ENCODE measurements at places on chromosomes 5 and 9.

- no peak for DNase-seq
These were observed 18.3 kb downstream of the DOCK2 start for GRCh38 chr5:169655353-169655752.

DNA sequence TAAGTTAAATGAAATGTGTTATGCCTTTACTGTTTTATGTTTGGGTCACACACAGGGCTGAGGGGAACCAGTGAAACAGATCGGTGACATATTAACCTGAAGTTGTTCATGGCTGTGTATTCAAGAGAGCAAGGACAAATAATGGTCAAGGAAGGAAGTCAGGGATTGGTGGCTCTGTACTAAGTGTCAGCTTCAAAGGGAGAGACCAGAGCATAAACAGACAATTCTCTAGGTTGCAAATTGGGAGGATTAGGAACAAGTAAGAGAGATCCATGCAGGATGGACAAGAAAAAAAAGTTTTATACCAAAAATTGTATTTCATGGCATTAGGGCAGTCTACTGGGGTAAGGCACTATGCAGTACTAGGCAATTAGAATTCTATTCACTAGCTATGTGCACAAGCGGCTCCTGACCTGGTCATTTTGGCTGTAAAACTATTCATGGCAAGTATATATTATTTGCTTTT is 156.3 kb downstream of the PLPPR1 start:
- DNase-seq, result no peak

DNA sequence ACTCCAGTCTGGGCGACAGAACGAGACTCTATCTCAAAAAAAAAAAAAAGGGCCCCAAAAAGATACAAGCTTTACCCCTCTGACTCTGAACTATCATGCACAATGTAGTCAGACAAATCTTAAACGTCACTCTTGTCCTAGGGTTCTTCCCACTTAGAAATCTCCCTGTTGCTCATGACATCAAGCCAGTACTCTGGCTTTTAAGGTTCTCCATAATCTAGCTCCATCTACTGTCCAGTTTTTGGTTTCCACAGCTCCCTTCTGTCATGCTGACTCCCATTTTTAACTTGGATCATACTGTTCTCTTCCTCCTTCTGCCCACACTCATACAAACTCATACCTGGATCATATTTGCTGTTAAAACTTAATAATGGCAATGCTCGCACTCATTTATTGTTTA is 156.7 kb upstream of the TLX3 start:
- DNase-seq, result no peak

GRCh38 chr5:16505140-16505891 is 39.7 kb upstream of the ZNF622 start:
- DNase-seq, result no peak

GRCh38 chr5:155508673-155509072 is 495.1 kb downstream of the KIF4B start:
- DNase-seq, result no peak

DNA sequence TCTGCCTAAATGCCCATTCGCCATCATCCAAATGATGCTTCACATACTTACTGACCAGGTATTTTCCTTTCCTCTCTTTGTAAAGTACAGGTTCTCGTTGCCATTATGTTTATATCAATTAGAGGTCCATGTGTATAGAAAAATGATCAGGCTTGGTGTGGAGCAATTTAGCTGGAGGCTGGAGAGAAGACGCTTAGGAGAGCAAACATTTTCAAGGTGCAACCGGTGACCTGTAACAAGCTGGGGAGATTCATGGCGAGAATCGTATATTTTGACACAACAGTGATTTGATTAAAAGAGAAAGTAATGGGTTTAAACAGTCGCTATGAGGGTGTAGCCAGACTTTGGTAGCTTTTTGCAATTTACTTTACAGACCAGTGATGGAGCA is 170.9 kb upstream of the TBCA start:
- no peak for DNase-seq

DNA sequence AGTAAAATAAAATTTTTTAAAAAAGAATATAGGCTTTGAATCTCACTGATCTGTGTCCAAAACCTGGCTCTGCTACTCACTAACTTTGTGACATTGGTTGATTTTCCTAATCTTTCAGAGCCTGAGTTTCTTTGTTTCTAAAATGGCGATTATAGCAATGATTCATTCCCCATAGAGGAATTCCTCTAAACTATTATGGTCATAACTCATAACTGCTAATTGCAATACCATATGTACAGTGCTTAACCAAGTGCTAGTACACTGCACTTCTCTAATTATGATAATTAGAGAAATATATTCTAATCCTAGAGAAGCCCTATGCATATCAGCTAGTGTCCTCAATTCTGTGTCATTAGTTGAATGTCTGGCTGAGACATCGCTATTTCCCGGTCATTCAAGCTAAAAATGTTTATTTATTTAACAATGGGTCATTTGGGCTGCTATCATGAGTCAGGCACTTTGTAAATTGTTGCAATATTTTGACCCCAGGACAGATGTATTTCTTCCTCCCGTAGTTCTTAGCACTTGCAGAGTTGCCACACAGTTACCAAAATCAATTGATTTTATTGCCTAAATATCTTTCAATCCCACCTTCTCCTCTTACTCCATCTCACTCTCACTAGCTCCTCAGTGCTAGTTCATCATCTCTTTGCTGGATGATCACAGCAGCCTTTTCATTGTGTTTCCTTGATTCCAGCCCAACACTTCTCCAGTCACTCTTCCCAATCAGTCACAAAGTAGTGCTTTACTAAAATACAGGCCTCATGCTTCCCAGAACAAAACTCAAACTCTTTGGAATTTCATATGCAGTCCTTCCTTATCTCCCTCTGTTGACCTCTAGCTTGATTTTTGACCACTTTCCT is 200.9 kb upstream of the PAPPA start:
- no peak for DNase-seq

GRCh38 chr5:138706655-138707480 is 46.4 kb upstream of the CTNNA1 start:
- DNase-seq, result no peak

DNA sequence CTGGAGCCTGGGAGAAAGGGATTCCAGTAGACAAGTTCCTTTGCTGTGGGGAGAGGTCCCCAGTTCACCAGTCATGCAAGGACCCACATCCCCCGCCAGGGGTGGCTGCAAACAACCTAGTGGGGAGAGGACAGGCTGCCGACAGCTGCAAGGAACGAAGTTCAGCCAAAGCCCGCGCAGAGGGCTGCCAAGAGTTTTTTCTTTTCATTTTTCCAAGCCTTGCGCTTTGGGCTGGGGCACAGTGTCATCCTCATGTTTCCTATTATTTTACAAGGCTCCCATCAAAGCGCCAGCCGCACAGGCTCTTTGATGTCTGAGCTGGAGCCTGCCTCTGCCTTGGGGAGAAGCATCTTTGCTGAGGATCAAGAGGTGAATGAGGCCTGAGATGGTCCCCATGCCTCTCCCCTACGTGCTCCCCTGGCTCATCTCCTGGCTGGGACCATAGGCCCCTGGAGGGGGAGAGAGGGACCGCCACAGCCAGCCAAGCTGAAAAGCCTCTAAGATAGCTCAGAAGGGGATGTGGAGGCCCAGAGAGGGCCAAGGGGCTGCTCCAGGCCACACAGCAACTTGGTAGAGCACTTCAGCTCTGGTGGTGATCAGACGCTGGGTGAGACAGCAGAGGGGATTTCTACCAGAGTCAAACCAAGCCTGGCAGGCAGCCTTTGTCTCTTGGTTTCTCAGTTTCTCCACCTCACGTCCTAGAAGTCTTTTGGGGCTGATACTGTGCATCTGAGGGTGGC is 50.4 kb upstream of the SYNPO start:
- no peak for DNase-seq

DNA sequence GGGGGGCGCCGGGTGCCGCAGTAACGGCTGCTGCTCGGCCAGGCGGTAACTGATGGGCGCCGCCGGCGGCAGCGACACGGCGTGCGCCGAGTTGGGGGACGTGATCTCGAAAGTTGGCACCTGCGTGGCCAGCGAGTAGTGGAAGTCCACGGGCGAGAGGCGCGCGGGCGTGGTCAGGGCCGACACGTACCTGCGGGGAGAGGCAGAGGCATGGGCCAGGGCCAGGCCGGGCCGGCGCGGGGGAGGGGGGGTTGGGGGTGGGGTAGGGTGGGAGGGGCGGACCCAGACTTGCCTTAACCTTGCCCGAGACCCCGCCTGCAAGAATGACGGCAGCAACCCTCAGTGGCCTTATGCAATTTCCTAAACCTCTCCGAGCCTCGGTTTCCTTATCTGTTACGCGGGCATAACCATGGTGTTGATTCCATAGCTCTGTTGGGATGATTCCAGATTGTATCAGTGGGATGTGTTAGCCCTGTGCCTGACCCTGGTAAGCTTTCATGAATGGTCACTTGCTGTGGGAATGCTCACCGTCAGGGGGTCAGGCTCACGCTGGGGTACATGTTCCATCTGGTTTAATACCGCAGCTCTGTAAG is 53.0 kb downstream of the PSD2 start:
- no peak for DNase-seq

GRCh38 chr5:164735334-164735733 is 1229.9 kb downstream of the MAT2B start:
- no peak for DNase-seq

DNA sequence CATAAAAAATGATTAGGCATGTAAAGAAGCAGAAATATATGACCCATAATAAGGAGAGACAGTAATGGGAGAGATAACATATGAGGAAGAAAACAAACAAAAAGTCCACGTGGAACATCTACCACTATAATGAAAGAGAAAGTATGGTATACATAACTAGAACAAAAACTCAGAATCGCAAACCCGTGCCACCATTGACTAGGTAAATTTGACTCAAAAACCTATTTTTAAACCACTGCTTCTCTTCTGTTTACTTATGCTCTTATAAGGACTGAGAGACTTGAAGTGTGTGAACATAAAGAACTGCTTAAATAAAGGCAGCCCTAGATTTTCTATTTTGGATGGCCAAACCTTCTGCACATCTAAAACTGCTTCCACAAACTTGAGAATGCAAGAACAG is 330.7 kb downstream of the CAAP1 start:
- no peak for DNase-seq

GRCh38 chr5:150562832-150563231 is 54.9 kb downstream of the NDST1 start:
- no peak for DNase-seq

DNA sequence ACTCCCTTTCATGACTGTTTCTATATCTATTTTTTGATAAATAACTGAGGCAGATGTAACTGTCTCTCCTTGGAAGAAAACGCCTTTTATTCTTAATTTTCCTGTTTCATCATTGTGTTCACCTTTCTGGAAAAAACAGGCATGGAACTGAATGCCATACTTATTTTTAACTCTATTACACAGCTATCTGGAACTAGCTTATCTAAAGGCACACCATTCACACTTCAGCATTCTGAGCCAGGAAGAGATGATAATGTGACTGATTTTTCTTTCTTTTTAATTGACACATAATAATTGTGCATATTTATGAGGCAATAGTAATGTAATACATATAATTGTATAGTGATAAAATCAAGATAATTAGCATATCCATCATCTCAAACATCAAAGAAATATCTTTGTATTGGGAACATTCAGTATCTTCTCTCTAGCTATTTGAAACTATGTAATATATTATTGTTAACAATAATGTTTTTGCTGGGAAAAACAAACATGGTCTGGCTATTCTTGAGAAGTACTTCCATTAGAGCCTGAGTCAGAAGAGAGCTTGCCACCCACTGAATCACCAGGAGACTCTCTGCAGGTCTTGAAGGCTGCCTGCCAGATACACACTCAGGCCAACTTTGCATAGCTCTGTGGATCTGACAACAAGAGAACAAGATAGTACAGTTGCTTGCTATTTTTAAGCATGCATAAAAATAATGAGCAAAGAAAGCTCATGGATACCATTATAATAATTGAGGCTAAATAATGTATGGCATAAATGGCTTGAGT is 501.0 kb upstream of the EDIL3 start:
- no peak for DNase-seq

- DNase-seq, result no peak
These were observed 482.7 kb upstream of the CD180 start for GRCh38 chr5:67679184-67679841.

DNA sequence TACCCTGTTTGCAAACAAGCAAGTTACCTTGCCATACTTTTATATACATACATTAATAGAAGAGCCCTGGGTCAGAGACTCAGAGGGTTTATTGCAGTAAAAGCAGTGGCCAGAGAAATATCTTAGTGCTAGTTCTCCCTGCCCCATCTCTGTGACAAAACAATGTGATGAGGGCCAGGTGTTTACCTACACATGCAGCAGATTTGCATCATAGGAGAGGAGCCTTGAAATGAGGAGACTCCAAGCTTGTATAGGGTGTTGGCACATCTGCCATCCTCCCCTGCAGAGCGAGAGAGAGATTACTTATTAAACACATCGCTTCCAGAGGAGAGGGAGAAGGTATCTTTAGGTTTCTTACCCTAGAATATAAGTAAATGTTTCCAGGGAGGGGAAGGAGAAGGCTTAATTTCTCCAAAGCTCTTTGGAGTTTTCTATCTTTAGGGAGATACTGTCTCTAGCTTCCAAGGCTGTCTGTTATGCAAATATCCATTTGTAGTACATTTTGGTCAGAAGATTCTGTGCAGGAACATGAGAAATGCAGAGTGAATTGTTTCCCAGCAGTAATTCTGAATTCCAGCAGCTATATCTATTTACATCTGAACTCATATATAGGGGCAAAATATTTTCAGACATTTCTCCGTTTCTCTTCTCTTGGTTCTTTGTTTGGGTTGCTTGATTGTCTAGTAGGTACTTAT is 15.7 kb downstream of the FER start:
- no peak for DNase-seq

DNA sequence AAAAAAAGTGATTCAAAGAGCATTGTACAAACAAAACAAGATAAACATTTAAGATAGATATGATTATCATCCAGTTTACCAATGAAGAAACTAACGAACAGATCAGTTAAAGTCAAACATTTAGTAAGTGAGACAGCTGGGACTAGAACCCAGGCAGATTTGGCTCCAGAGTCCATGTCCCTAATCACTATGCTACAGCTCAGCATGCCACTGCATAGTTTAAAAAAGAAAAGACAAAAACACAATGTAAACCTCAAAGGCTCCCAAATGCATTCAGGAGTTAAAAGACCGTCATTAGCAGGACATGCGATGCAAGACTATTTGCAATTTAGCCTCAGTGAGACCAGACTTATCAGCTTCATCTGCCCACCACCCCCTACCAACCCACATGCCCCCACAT is 36.8 kb downstream of the DENND1A start:
- DNase-seq, result no peak
